Cardiac fibroblast (primary cell): ENCODE measurements at places on chromosomes 2 and 18.
A peak's percentile ranks its signal among the peaks of the same experiment; 100 is the strongest.

DNA sequence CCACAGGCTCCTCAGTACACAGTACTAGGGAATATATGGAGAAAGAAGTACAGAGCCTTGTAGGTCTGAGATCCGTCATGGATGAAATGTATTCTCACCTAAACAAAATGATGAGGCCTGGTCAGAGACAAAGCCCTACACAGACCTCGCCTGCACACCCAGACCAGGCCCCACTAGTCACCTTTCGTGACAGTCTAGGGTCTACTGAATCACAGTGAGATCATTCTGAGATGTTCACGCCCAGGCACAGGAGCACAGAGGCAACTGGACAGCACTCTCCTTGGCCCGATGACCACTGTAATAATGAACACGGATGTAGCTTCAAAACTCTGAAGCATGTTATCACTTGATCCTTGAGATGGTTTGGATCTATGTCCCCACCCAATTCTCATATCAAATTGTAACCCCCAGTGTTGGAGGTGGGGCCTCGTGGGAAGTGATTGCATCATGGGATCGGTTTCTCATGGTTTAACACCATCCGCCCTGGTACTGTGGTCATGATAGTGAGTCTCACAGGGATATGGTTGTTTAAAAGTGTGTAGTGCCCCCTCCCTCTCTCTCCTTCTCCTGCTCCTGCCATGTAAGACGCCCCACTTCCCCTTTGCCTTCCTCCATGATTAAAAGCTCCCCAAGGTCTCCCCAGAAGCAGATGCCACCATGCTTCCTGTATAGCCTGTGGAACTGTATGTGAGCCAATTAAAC lies 15.1 kb downstream of the DOCK10 start:
- DNase-seq = no peak

DNA sequence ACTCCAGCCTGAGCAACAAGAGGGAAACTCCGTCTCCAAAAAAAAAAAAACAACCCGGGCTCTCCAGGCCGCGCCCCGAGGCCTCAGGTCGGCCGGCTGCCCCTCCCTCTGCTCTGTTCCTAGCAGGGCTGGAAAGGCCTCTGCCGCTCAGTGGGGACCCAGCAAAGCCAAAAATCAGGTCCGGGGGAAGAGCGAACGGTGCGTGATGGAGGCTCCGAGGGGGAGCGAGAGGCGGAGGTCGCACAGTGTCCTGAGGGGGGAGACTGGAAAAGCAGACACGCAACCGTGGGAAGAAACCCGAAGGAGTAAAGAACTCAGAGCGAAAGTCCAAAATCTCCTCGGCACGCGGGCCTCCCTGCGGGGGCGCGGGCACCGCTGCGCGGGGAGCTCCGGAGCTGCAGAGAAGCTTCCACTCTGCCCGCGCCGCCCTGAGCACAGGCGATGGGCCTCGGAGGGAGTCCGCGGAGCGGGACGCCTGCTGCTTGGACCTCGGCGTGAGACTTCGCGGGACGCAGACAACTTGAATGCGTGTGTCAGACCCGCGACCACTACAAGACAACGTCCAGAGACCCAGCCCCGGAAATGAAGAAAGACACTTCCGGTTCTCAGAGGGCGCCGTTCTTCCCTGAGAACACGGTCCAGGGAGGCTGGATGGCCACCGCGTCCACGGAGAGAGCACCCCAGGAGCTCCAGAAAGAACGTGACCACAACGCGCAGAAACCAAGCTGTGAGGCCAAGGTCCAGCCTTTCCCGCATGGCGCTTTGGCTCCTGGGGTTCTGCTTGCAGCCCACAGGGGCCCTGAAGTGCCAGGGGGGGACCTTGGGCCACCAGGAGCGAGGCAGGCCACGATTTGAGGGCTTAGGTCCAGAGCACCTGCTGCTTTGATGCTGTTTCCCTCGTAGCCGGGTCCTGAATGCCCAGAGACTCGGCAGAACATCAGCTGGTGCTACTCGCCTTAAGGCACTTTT lies 219.8 kb downstream of the DPP10 start:
- no peak for DNase-seq

GRCh38 chr18:56353663-56354260 lies 284.6 kb downstream of the TXNL1 start:
- DNase-seq = no peak

DNA sequence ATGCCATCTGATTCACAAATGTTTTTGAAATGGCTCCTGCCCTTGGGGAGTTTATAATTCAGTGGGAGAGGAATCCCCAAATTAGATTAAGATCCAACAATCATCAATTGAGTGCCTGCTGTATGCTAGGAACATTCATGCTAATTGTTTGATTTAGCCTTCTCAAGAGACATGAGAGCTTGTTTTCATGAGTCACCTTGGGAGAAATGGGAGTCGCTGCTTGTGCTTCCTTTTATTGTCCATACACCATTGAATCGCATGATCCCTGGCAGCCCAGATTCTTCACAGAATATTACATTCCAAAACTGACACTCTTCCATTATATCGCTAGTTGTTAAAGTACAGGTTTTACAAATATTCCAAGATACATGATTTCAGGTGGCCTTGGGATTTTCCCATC lies 106.0 kb upstream of the MAP3K20 start:
- DNase-seq = no peak

GRCh38 chr2:31140151-31140550 lies 1.9 kb upstream of the GALNT14 start:
- no peak for DNase-seq

- peak; percentile 94 for DNase-seq
Measured at GRCh38 chr2:233486778-233487552, 79.6 kb downstream of the USP40 start.

DNA sequence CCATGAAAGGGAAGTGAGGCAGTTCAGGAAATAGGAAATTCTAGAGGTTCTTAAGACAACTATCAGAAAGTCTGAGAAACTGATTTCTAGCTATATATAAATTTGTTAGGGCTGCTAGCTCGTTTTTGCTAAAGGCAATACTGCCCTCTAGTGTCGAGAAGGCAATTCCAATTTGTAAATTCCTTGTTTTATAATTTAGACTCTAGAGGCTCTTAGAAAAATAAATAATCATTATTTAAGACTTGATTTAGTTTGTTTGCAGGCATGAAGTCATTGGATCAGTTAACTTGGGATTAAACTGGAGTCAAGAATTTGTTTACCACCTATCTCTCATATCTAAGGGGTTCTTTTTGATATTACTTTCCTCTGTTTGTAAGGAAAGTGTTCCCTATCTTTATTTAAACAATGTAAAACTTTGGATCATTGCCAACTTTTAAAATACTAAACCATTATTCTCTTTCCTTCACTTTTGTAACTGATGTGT lies 66.2 kb downstream of the ACVR2A start:
- peak; percentile 85 for DNase-seq

GRCh38 chr18:58993260-58993659 lies 128.6 kb downstream of the ZNF532 start:
- DNase-seq = peak; percentile 94

DNA sequence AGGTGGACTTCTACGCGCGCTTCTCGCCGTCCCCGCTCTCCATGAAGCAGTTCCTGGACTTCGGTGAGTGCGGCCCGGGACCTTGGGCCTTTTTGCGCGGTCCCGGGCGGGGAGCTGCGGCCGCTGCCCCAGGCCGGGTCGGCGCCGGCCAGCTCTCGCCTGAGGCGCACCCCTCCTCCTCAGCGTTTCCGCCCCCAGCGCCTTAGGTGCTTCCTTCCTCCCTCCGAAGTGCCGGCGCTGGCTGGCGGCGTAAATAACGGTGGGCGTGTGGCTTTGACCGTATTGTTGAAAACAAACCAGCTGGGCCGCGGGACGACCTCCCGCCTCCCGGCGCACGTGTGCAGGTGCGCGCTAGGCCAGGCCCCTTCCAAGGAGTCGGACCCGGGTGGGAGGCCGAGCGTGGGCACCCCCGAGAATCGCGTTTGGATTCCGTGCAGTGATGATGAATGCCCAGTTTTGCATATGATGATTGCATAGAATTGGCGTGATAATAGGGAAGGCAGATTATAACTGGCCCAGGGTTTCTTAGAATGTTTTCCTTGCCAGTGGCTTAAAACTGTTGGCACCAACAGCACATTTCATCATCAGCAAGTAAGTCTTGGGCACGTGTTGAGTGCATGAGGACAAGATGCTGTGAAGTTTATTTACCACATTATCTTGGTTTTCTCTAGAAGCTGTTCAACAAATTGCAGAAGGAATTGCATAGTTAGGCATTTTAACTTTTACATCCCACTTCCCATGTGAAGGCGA lies 569 bp downstream of the PDK1 start:
- DNase-seq = peak; percentile 69
